CD4-positive, alpha-beta T cell treated with Interleukin-6 at 100 ng/mL for 8 hours (primary cell): ENCODE measurements at places on chromosomes 3 and 15.
A peak's percentile ranks its signal among the peaks of the same experiment; 100 is the strongest.

GRCh38 chr15:31279221-31280045 lies 47.2 kb upstream of the KLF13 start:
- no peak for DNase-seq

DNA sequence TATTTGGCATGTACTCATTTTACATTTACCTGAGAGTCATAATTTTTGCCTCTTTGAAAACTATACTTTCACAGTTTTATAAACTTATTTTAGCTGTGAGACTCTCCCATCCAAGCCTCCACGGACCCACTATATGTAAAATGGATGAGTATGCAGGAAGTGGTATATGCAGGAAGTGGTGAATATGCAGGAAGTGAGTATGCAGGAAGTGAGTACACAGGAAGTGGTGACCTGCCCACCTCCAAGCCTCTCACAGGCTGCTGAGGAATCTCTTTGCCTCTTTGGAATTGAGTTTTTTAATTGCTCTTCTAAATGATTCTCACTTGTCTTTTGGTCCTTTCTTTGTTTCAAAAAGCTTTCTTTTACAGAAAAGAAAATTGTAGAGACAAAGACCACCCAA lies 85.2 kb downstream of the KBTBD8 start:
- DNase-seq = peak; percentile 66

DNA sequence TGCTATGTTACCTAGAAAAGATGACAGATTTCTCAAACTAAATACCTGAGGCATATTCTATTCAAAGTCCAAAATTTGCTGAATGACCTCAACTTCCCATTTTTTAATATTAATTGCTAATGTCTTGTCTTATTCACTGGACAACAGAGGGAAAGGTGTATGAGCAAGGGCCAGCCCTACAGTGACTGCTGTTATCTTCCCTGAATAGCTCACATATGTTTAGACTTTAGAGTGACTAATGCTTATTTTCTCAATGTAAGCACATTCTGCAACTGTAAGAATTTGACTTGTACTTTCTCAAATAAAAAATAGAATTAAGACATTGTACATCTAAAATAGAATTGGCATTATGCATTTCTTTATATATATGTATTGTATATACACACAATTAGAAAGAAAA lies 26.5 kb upstream of the AADACL2 start:
- DNase-seq = no peak

DNA sequence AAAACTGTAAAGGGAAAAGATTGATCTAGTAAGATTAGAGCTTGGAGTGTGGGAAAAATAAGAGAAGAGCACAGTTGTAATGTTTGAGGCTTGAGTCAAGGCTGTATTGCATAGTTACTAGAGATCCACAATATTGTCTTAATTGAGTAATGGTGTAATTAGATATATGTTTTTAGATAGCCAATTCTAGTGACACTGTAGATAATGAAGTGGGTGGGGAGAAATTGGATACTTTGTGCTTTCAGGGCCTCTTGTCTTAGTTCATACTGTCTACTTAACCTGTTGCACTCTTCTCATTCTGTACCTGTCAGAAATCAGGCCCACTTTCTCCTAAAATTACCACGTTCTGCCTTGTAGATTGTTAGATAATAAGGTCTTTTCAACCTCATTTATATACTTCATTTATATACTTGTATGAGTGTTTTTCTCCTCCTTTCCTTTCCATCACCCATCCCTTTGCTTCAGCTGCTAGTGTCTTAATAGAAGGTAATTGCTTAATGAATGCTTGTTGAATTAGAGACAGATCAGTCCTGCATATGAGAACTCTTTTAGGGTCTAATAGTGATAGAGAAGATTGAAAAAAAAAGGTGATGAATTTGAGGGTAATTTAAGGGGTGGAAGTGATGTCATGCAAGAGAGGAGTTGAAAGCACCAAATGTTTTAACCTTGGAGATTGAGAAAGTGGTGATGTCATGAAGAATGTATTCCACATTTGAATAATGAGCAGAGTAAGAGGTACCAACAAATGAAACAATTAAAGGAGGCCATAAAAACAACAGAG lies 32.0 kb downstream of the PIK3CA start:
- DNase-seq = no peak

GRCh38 chr3:100653604-100654294 lies 44.3 kb downstream of the ADGRG7 start:
- no peak for DNase-seq

GRCh38 chr3:47874913-47875312 lies 72.0 kb downstream of the DHX30 start:
- no peak for DNase-seq
